BJ (cell line): ENCODE measurements at places on chromosomes 3 and 15.

DNA sequence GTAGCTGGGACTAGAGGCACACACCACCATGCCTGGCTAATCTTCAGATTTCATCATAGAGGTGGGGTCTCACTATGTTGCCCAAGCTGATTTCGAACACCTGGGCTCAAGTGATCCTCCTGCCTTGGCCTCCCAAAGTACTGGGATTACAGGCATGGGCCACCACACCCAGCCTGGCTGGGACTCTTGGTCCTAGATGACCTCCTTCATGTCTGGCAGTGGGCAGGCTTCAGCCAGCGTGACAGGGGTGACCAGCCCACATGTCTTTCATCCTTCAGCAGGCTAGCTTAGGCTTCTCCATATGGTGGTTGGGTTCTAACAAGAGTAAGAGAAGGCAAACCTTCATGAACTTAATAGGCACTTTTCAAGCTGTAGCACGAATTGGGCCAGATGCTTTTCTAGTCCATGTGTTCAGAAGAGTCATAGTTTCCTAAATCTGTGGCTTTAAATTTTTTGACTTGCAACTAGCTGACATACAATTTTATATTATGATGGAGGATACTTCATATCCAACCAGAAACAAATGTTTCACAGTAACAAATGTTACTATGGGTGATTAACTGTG lies 7.6 kb downstream of the GPD1L start:
- no peak for DNase-seq

- DNase-seq = no peak
These were observed 294.8 kb downstream of the MCTP2 start for GRCh38 chr15:94526071-94526689.

DNA sequence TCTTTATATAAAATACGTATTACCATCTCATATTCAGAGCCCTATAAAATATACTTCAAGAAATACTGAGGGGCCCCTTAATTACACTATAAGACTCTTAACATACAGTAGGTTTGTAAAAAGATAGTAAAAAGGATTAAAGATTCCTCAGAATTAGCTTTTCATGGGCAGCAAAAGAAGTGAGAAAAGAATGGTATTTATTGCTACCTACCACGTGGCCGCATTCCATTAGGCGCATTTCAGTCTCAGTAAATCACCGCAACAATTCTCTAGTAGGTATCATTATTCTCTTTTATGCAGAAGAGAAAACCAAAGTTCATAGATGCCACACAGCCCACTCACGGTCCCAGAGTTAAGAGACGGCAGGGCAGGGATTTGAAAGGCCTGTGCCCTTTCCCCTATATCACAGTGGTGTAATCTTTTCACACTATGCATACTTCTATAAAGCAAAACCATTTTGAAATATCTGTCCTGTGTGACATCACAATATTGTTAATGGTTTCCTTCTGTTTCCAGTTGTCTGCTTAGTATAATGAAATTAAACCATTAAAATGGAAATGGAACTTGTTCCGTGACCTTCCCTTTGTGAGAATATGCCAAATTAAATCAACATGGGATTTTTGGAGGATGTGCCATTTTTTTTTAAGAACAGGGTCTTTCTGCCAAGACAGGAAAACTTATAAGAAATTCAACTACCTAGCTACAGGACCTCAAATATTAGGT lies 1072.2 kb downstream of the FHIT start:
- DNase-seq = no peak

GRCh38 chr15:60328852-60329443 lies 68.8 kb downstream of the ANXA2 start:
- DNase-seq = no peak

- no peak for DNase-seq
These were observed 289.8 kb downstream of the ZBTB20 start for GRCh38 chr3:114857299-114857701.

- peak; percentile 8 for DNase-seq
These were observed 9.7 kb downstream of the EOMES start for GRCh38 chr3:27712136-27713077.

DNA sequence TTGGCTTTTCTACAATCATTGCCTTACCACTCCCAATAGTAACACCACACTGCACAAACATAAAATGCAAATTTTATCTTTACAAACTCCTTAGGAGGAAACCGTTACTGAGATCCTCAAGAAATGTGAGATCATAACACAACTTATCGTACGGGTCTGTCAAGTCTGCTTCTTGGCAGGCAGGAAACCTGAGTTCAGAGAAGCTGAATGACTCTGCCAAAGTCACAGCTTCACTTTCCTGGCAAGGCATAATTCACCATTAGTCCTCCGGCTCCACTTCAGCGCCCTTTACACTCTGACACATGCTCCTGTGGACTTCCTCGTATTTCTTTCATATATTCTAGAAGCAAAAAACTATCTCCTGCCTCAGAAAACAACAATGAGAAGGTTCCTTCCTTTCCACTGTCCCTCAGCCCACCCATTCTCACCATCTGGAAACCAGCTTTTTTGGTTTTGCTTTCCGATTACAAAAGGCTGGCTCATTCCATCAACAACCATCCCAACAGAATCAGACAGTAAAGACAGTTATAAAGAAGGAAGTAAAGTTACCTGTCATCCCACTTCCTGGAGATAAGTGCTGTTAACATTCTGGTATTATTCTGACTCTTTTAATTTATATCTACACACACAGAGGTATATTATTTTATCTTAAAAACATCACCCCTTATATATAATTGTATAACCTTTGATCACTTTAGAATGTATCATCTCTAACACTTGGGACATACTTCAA lies 223.4 kb downstream of the STT3B start:
- DNase-seq = no peak

- DNase-seq = no peak
These were observed 15.3 kb downstream of the LRRC57 start for GRCh38 chr15:42533246-42533645.

- no peak for DNase-seq
These were observed 12.5 kb upstream of the CADM2 start for GRCh38 chr3:84946240-84946639.

GRCh38 chr3:134495980-134496379 lies 10.1 kb downstream of the CEP63 start:
- no peak for DNase-seq

DNA sequence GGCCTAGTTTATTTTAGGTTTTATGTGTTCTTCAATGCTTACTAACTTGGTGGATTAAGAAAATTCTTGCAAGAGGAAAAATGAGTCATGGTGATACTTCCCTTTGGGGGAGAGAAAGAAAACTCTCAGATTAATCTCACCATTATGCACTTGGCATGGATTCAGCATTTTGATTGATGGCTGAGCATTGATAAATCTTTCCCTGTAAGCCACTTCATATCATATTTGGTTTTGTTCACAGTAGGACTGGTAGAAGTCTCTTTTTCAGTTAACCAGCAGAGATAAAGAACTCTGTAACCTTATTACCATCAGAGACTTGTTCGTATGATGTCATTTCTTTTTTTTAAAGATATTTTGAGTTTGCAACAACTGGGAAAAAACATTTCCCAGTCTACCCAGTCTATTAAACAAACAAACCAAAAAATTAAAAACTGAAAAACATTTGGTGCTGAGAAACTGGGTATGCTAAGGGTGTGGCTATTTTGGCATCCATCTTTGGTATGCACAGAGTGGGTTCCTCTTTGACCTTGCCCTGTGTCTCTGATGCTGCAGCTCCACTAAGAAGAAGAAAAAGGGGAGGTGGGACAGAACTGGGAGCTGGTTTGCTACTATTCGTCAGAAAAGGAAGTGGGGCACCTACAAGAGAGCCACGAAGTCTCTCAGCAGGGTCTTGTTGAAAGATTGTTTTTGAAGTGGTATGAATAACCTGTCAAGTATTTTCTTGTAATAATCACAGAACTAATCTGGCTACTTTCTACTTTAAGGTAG lies 17.2 kb downstream of the TMOD3 start:
- no peak for DNase-seq

- DNase-seq = peak; percentile 66
These were observed 57.0 kb upstream of the MCTP2 start for GRCh38 chr15:94174399-94174802.

- no peak for DNase-seq
These were observed 975.6 kb downstream of the ROBO1 start for GRCh38 chr3:78792212-78792611.

- no peak for DNase-seq
These were observed 157.6 kb upstream of the CTDSPL start for GRCh38 chr3:37704064-37704463.

- DNase-seq = no peak
These were observed 393.1 kb downstream of the PLOD2 start for GRCh38 chr3:145767909-145768308.

DNA sequence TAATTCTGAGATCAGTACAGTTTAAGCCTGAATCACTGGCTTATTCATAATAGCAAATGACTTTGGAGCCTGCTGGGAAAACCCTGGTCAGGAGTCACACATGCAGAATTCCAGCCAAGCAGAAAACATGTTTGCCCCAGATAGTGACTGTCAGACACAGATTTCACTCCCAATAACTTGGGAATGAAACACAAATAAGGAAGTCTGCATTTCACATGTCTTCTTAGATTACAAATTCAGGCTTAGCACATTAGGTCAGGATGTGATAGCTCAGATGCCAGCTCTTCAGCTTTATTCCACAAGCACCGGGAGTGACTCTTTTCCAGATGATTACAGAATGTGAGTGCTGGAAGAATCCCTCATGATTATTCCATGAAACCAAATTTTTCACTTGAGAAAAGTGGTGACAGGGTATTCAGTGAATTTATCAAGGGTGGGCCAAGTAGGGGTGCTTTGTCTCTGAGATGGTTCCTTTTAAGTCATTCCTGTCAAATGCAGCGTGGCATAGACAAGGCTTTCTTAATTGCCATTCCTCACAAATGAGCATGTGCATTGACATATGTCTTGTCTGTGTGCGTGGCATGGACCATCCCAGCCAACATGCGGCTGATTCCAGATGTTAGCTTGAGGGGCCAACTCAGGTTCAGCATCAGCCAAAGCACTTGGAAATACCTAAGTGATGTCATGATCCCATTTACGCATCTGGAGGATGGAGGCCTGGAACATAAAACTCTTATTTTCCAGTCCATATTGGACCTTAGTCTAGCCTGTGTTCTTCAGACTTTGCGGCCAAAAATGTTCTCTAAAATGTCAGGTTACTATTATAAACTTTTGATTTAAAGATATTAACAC lies 191.0 kb downstream of the EPHB1 start:
- DNase-seq = no peak

DNA sequence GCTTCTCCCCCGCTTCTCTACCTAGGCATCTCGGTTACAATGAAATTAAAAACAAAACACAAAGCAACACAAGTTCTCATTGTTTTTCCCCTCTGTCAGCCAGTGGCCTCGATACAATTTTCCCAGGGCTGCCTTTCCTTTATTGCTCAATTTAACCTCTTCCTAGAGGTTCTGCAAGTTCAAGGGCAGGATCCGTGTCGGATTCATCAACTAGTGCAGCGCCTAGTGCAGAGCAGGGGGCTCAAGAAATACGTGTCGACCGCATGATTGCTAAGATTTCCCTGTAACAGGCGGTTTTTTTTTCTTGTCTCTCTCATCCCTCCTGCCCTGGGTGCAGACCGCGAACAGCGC lies 1.4 kb upstream of the BHLHE40 start:
- no peak for DNase-seq

- no peak for DNase-seq
These were observed 220.1 kb upstream of the BHLHE40 start for GRCh38 chr3:4758957-4759656.

DNA sequence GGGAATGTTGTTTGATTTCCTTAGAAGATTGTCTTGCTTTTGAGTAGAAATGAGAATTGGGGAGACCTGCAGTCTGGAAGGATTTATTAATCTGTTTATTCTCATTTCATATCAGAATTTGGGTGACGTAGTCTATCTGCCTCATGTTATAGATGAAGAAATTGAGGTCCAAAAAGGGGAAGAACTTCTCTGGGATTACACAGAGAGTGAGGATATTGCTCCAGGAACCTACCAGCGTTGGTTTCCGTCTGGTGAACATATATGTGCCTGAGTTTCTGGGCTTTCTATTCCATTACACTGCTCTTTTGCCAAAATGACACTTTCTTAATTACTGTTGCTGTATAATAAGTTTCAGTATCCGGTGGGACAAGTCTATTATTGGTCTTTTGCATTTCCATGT lies 51.8 kb downstream of the CTDSPL start:
- no peak for DNase-seq

DNA sequence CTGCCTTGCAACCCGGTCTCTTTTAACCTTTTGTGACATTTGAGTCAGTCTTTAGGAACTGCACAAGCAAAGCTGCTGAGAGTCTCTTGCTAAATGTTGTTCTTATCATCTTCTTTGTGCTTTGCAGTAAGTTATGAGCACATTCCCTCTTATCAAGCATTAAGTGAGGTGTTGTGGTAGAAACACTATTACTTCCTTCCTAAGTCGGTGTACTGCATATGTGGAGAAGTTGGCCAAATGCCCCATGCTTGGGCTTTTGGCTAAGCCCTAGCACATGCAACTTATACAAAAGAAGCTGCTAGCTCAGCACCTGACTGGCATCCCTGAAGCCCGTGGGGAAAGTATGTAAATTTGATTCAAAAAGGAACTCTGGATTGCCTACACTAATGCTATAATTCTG lies 136.5 kb upstream of the RBMS3 start:
- DNase-seq = no peak
